ENCODE measurements at places on chromosomes 2 and 18.

DNA sequence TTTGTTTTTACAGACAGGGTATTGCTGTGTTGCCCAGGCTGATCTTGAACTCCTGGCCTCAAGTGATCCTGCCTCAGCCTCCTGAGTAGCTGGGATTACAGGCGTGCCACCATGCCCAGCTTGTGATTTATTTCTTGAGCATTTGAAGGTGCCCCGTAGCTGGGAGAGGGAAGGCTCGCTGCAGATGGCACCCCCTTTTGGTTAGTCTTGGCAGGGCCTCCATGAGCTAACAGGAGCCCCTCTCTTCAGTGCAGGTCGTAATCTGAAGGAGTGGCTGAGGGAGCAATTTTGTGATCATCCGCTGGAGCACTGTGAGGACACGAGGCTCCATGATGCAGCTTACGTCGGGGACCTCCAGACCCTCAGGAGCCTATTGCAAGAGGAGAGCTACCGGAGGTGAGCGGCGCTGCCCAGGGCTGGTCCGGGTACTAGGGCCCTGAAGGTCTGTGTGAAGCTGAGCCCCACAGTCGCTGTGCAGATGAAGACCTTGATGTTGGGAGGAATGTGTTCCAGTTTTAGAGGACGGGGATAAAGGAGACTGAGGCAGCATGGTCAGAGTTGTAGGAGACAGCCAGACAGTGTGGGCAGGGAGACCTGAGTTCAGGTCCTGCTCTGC, 6.7 kb downstream of the ASB1 start:
- H3K4me1 ChIP-seq = no peaks in the 10 kb centered on the region
- H3K27ac ChIP-seq = no peak overlapping the region
- no peak overlapping the region for H3K4me3 ChIP-seq
- no peaks in the 10 kb centered on the region for H3K27me3 ChIP-seq
- no peak for DNase-seq

DNA sequence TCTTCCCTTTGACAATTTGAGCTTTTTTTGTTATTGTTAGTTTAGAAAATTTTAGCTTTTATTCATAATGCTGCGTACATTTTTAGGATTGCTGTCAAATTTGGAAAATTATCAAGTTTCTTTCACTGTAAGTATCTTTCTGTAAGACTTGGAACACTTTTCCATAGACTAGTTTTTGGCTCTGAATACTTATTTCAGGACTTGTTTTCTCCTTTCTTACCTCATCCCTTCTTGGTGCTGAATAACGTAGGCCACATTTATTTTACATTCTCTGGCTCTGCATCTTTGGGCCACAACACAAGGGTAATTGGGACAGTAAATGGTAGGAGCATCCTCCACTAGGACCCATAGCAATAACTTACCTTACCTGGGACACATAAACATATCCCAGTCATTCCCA, 85.1 kb downstream of the CCDC85A start:
- no peak overlapping the region for H3K27ac ChIP-seq
- no peak for DNase-seq
- no peaks in the 10 kb centered on the region for H3K27me3 ChIP-seq
- no peaks in the 10 kb centered on the region for H3K36me3 ChIP-seq
- no peaks in the 10 kb centered on the region for H3K4me1 ChIP-seq

GRCh38 chr2:120448961-120449810, 103.2 kb downstream of the INHBB start:
- no peaks in the 10 kb centered on the region for H3K4me1 ChIP-seq
- H3K27me3 ChIP-seq = peaks cover under 1% of the 10 kb centered on the region
- no peak overlapping the region for H3K27ac ChIP-seq
- no peaks in the 10 kb centered on the region for H3K36me3 ChIP-seq
- H3K4me3 ChIP-seq = no peak overlapping the region

DNA sequence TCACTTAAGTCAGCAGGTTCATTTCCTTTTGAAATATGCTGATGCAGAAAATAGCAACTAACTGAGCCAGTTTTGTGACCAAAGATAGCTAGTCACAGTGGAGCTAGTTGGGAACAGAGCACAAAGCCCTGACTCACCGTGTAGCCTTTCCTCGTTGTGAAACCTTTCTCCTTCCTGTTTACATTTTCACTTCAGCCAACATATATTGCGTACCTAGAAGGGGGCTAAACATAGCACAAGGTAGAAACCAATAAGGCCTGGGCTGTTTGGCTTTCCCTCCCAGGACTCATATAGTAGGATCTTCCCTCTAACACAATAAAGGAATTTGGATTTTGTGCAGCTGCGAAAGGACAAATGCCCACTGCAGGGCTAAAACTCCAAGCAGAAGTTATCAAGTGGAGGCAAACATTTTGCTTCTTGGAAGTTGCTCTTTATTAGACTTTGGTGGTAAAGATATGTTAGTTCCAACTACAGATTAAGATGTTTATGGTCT, 24.5 kb upstream of the LPIN2 start:
- H3K4me3 ChIP-seq = no peak overlapping the region
- DNase-seq = no peak
- peaks cover 6% of the 10 kb centered on the region for H3K4me1 ChIP-seq
- H3K36me3 ChIP-seq = no peaks in the 10 kb centered on the region

- no peak for DNase-seq
- no peaks in the 10 kb centered on the region for H3K36me3 ChIP-seq
- H3K4me3 ChIP-seq = no peak overlapping the region
Measured at GRCh38 chr2:55958756-55959155, 35.2 kb upstream of the EFEMP1 start.

DNA sequence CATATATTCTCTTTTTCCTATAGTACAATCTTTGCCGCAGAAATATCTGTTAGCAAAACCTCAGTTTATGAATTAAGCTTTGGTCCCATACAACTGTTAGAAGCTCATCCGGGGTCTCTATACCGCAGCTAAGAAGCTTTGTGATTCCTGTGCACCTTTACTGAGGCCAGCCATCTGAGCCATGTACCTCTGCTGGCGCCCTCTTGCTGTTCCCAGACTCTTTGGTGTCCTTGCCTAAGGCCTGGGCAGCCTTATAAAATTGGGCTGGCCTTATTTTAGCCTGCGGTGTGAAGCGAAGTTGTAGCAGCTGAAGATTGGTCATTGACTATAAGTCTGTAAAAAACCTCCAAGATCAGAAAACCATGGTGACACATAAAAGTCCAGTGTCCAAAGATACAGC, 1135.1 kb upstream of the CHAC2 start:
- H3K36me3 ChIP-seq = no peaks in the 10 kb centered on the region
- no peak overlapping the region for H3K4me3 ChIP-seq
- no peak for DNase-seq
- H3K27ac ChIP-seq = no peak overlapping the region
- no peaks in the 10 kb centered on the region for H3K27me3 ChIP-seq

DNA sequence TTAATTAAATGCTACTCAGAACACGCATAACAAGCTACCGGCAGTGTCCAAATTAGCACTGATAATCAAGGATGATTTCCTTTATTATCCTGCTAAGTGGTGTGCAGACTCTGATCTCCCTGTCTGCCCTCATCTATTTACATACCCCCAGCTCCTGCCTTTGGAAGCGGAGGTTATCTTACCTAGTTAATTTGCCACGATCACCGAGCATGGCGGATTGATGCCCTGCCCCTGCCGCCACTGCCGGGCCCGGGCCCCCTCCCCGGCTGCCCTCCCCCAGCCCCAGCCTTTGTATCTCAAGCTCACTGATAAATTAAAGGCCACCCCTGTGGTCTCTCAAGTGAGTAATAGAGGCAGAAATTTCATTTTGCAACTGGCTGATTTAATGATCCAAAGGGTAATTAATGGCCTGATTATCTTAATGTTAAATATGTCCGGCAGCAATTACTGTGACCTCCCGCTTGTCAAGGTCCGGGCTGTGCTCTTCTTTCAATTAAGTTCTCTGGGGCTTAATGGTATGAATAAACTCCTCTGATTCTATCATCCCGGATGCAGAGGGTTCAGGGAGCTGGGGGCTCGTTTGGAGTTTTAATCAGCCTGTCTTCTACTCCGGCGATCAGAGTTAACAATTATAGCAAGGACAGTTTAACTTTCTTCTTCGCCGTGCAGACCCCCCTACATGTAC, 113.4 kb downstream of the GBX2 start:
- no peak for DNase-seq
- H3K4me1 ChIP-seq = no peaks in the 10 kb centered on the region
- no peak overlapping the region for H3K4me3 ChIP-seq
- no peaks in the 10 kb centered on the region for H3K36me3 ChIP-seq
- H3K27me3 ChIP-seq = peaks cover 26% of the 10 kb centered on the region

DNA sequence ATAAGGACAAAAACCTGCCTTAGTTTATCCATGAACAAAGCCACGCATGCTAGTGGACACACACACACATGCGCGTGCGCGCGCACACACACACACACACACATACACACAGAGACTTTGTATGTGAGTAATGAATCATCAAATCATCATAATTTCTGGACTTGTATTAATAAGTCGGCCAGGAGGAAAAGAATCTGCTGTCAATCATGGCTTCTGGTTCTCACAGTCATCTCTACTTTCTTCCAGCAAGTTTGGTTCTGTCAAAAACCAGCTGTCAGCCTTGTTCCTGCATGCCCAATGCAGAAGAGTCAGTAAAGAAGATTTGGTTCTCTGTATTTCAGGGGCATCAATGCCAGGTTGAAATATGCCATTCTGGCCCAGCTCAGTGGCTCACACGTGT, 1.1 kb upstream of the TTR start:
- DNase-seq = no peak
- H3K27me3 ChIP-seq = no peaks in the 10 kb centered on the region
- H3K36me3 ChIP-seq = no peaks in the 10 kb centered on the region
- no peaks in the 10 kb centered on the region for H3K4me1 ChIP-seq
- H3K4me3 ChIP-seq = no peak overlapping the region
- H3K27ac ChIP-seq = no peak overlapping the region

GRCh38 chr18:49548229-49548636, 13.6 kb upstream of the LIPG start:
- peaks cover 2% of the 10 kb centered on the region for H3K27me3 ChIP-seq
- no peak for DNase-seq
- no peaks in the 10 kb centered on the region for H3K36me3 ChIP-seq

DNA sequence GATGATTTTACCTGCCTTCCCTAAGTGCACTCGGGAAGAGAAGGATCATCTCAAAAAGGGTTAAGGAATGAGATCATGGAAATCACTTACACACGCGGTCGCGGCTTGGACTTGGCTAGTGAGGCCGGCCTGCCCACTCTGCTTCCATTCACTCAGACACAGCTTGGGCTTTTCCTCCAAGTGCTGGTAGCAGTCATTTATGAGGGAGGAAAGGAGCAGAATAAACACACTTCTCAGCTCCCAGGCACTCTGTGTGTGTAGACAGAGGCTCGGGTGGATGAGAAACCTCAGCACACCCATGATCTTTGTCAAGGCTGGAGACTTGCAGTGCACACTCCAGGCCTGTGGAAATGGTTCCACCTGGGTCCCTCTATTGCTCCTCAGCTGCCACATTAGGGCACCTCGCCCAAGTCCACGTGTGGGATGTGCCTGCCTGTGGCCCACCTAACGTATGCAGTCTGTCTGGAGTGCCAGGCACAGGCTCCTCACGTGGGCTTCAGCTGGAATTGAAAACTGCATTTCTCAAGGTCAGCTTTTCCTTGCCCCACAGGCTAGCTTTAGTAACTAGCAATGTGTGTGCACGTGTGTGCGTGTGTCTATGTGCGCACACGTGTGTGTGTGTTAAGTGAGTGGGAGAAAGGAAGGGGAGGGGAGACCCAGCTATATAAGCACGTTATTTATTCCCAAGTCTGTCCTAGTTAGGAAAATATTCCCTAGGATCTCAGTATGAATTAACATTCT, 288.4 kb downstream of the SOX11 start:
- H3K4me1 ChIP-seq = no peaks in the 10 kb centered on the region
- no peaks in the 10 kb centered on the region for H3K36me3 ChIP-seq
- H3K27me3 ChIP-seq = no peaks in the 10 kb centered on the region

GRCh38 chr2:17245906-17246305, 272.3 kb downstream of the RAD51AP2 start:
- H3K4me3 ChIP-seq = no peak overlapping the region
- H3K36me3 ChIP-seq = no peaks in the 10 kb centered on the region
- H3K4me1 ChIP-seq = no peaks in the 10 kb centered on the region
- DNase-seq = no peak
- H3K27me3 ChIP-seq = no peaks in the 10 kb centered on the region

- peaks cover 8% of the 10 kb centered on the region for H3K36me3 ChIP-seq
- H3K27ac ChIP-seq = no peak overlapping the region
- no peak for DNase-seq
- H3K27me3 ChIP-seq = no peaks in the 10 kb centered on the region
Measured at GRCh38 chr2:172586245-172586891, 30.5 kb downstream of the PDK1 start.

- no peaks in the 10 kb centered on the region for H3K36me3 ChIP-seq
- no peaks in the 10 kb centered on the region for H3K4me1 ChIP-seq
Measured at GRCh38 chr2:5691221-5691984, 781 bp upstream of the SOX11 start.

- no peak for DNase-seq
- no peaks in the 10 kb centered on the region for H3K36me3 ChIP-seq
- no peaks in the 10 kb centered on the region for H3K4me1 ChIP-seq
- no peak overlapping the region for H3K4me3 ChIP-seq
Measured at GRCh38 chr2:77521548-77521891, 656 bp downstream of the LRRTM4 start.

GRCh38 chr18:13107074-13107473, 111.5 kb upstream of the LDLRAD4 start:
- DNase-seq = no peak
- H3K36me3 ChIP-seq = no peaks in the 10 kb centered on the region
- H3K27ac ChIP-seq = no peak overlapping the region
- H3K4me3 ChIP-seq = no peak overlapping the region

GRCh38 chr2:55885944-55886281, 37.7 kb downstream of the EFEMP1 start:
- no peak overlapping the region for H3K4me3 ChIP-seq
- no peak for DNase-seq
- H3K36me3 ChIP-seq = no peaks in the 10 kb centered on the region
- no peaks in the 10 kb centered on the region for H3K4me1 ChIP-seq
- H3K27ac ChIP-seq = no peak overlapping the region

DNA sequence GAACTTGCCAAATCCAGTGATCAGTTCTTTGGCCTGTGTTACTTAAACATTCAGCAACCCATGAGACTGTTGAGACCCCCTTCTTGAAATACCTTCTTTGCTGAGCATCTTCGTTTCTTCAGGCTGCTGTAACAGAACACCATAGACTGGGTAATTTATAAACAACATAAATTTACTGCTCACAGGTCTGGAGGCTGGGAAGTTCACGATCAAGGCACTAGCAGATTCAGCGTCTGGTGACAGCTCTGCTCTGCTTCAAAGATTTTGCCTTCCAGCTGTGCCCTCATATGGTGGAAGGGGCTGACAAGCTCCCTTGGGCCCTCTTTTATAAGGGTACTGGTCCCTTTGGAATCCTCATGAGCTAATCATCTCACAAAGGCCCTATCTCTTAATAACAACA, 28.8 kb upstream of the TSPYL6 start:
- H3K27me3 ChIP-seq = no peaks in the 10 kb centered on the region
- H3K4me3 ChIP-seq = no peak overlapping the region
- DNase-seq = no peak
- no peak overlapping the region for H3K27ac ChIP-seq
